Mucosa of gallbladder (tissue), 1 donor: ENCODE measurements at places on chromosomes 5 and 9. TPM values are rescaled to one million over a fixed set of nuclear protein-coding genes. Genes with fewer than 3 reads are reported as not detected.

SLC2A6 gene
- 18.4 TPM for total RNA-seq

MTAP gene
- 29.2 TPM for total RNA-seq

C9orf43 gene
- total RNA-seq, result 0.37 TPM

ZBTB26 gene
- total RNA-seq, result 8.4 TPM

TMED7 gene
- 140 TPM for total RNA-seq

PLEKHG4B gene
- 0.09 TPM for total RNA-seq

TAF9 gene
- total RNA-seq, result 31.7 TPM

KCNV2 gene
- not detected for total RNA-seq
